ENCODE measurements at places on chromosomes 13 and 19.

DNA sequence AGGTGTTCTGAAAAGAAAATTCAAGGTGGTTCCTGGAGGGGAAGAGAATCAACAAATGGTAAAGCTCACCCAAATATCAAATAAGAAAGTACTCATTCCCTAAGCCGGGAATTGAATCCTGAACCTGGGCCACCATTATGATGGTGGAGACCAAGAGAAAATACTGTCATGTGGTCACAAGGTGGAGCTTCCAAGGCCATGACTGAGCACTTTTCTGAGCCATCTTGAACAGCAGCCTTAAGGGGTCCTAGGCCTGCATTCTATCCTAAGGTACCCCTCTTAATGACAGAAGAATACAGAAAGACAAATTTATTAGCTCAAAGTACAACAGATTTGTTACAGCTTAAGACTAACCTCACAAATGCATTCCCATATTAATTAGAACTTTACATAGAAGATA, 9.6 kb downstream of the ZNF431 start:
- no peak for DNase-seq

- DNase-seq = no peak
Measured at GRCh38 chr13:27965343-27965739, 3.8 kb downstream of the CDX2 start.

DNA sequence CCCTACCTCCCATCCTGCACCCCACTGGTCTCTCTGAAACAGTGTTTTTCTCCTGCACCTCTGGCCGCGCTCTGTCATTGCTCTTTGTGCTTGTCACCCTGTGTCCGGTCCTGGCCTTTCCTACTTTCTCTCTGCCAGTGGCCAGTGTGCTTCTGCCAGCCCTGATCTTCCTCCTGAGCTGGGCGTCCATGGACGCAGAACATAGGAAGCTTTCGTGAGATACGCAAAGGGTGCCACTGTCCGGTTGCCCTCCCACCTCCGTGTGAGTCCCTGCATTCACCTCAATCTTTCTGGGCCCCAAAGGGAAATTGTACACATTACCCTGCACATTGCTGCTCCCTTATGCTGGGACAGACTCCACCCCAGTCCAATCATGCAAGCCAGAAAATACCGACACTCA, 105.7 kb upstream of the SOX1 start:
- DNase-seq = no peak

DNA sequence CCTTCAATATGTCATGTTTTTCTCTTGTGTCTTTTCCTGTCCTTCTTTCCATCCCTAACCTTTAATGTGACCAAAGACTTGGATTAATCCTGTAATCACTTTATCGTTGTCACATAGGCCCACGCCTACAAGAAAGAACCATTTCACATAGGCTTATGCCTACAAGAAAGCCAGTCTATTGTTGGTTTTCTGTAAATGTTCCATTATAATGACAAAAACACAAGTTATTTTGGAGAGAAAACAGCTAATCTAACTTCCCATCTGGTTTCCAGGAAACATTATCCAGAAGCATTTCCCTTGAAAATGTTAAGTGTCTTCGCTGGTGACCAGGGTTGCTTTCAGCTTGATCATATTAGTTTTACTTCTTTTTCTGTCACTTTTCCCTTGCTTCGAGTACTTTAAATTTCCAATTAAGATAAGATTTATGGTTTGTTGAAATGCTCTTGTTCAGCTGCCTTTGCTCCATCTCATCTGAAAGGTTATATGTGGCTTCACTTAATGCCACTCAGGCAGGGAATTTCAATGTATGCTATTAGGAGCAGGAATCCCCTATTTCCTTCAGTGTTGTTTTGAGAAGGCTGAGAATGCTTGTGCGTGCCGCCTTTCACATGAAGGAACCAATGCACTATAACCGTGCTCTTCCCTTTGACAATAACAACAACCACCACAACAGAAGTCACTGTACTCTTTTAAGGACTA, 708.2 kb downstream of the EFNB2 start:
- no peak for DNase-seq

DNA sequence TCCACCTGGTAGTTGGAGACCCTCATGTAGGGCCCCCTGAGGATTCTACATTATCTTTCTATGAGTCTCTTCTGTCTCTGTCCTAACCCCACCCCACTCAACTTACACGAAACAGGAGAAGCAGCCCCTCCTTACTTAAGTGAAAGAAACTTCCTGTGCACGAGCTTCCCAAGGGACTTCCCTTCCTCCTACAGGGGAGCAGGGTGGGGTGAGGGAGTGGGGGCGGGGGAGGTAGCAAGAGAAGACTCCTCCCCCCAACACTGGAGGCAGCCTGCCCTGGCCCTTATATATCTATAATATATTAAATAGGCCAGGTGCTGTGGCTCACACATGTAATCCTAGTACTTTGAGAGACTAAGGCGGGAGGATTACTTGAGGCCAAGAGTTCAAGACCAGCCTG, 5.5 kb upstream of the PDE4C start:
- no peak for DNase-seq

DNA sequence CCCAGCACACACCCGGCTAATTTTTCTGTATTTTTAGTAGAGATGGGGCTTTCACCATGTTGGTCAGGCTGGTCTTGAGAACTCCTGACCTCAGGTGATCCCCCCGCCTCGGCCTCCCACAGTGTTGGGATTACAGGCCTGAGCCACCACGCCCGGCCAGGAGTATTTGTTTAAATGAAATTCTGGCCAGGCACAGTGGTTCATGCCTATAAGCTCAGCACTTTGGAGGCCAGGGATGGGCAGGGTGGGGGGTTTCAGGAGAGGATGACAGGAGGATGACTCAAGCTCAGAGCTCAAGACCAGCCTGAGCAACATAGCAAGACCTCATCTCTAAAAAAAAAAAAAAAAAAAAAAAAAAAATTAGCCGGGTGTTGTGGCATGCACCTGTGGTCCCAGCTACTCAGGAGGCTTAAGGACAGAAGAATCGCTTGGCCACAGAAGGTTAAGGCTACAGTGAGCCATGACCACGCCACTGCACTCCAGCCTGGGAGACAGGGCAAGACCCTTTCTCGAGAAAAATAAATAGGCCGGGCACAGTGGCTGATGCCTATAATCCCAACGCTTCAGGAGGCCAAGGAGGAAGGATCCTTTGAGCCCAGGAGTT, 8.2 kb upstream of the DHDH start:
- DNase-seq = no peak

- no peak for DNase-seq
Measured at GRCh38 chr13:113493315-113493951, 2.9 kb upstream of the DCUN1D2 start.

DNA sequence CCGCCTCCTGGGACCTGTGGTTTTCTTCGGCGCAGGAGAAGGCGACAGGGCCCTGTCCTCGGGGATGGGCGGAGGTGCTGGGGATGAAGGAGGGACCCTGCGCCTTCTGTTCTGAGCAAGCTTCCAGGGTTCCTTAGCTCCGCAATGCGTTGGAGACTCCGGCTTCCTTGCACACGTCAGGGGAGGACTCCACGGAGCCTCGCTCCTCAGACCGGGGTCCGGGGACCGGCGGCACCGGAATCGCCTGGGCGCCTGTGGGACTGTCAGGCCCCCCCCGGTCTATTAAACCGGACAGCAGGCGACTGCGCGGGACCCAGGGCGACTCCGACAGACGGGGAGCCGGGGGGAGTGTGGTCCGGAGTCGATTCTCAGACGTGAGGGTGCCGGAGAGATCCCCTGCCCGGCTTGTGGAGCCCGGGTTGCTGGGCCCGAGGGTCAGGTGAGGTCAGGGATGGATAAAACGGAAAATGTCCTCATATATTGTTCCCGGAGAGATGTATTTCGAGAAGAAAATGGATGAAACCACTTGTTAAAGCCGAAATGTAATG, 227.4 kb downstream of the TEX29 start:
- DNase-seq = no peak

DNA sequence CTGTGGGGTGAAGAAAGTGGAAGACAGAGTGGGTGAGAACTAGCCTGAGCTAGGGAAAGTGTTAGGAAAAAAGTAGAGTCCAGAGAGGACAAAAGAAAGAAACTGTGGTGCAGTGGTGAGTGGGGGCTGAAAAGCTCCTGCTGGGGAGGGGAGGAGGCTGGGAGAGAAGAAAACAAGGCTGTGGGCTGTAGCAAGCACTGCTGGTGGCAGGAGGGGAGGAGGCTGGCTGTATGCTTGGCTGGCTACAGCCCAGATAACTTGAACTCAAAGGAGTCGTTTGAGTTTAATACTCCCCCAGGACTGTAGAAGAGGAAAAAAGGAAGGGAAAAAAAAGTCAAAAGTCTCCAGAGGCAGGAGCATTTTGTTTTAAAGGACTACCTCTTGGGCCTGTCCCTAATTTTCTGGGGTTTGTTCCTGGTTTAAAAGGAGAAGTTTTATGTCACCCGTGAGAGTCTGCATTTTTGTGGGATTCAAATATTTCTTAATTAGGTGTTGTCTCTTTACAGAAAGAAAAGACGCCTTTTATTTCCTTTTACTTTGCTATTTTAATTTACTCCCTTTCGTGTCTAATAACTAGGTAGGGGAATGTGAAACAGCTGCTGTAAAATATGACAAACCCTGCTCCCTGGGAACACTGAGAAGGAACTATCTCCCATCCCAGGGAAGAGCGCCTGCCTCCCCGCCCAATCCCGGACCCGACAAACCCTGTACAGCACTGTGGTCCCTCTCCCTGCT, 21.7 kb downstream of the ZIC5 start:
- no peak for DNase-seq

- no peak for DNase-seq
Measured at GRCh38 chr19:2275588-2276428, 6.2 kb downstream of the PEAK3 start.
